Activated CD8-positive, alpha-beta memory T cell treated with anti-CD3 and anti-CD28 coated beads for 24 hours (primary cell): ENCODE measurements at places on chromosomes 12 and 14.

DNA sequence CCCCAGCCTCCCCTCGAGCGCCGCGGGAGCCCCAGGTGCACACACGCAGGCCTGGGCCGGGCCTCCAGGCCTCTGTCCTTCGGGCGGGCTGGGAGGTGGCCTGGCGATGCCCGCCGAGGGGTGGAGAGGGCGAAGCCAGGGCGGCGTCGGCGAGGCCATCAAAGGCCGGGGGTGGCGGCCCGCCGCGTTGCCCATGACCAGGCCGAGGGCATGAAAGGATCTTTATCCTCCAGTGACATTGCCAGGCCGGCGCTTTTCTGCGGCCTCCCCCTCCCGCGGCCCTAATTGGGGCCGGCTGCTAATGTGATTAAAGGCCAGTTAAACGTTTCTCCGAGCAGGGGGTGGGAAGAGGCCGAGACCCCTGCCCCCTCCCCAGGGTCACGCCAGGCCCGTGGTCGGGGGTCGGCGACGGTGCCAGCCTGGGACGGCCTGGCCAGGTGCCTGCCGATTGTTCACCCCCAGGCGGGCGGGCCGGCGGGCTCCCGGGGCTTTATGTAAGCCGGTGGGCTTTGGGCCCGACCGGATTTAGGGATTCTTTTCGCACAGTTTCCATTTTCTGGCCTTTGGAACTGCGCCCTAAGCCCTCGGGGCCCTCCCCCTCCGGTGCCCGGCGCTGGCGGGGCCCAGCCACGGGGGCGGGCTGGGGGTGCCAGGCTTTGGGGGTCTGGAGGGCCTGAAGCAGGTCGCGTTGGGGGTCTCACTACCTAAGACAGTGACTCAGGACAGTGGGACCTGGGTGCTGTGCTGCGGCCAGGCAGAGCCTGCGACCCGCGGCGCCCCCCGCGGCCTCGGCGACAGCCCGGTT is 103.2 kb upstream of the DIO3 start:
- no peak for DNase-seq

DNA sequence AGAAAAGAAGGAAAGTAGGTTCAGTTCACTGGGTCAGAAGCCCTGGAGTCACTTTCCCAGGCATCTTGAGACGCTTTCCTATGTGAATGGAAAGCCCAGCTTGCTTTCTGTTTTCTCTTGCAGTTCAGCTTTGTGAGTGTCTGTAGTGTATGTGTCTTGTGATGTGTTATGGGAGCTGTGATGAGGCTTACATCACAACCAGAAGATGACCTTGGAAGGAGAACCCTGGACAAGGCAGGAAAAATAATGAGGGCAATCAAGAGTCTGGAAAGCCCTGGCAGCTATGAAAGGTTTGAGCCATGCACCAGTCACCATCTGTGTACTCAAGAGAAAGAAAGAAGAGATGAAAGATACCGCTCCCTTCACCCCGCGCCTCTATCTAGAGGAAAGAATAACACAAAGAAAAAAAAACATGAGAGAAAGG is 35.2 kb upstream of the PTGR2 start:
- DNase-seq = no peak

DNA sequence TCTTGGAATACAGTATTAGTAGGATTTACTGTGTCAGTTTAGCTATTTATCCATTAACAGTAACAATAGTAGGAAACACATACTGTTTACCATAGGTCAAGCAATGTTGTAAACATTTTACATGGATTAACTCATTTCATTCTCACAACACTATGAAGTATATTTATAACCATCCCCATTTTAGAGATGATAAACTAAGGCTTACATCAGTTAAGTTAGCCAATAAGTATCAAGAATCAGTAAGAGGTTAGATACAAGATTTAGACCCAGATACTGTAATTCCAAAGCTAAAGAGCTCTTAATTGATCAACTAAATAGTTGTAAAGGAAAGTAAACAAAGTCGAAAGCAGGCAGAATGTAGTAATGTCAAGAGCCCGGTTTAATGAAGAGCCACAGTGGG is 1.1 kb downstream of the SYNJ2BP start:
- no peak for DNase-seq

GRCh38 chr14:64684091-64684490 is 20.1 kb upstream of the PLEKHG3 start:
- no peak for DNase-seq

DNA sequence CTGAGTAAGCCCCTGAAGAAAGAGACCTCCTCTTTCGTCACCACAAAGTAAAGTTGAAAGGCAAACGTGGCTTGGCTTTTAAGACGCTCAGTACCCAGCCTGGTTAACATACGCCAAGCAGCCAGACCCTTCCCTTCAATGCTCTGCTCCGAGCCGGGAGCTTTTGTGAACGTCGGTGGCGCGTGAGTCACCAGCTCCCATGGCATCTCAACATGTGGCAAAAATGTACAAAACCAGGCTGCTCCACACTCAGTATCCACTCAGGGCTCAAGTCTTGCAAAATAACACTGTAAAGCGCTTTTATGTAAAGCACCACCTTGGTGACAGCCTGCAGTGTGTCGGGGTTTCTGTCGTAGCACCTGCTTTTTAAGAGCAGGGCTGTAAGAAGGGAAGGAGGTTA is 89.0 kb downstream of the SETD3 start:
- DNase-seq = no peak

DNA sequence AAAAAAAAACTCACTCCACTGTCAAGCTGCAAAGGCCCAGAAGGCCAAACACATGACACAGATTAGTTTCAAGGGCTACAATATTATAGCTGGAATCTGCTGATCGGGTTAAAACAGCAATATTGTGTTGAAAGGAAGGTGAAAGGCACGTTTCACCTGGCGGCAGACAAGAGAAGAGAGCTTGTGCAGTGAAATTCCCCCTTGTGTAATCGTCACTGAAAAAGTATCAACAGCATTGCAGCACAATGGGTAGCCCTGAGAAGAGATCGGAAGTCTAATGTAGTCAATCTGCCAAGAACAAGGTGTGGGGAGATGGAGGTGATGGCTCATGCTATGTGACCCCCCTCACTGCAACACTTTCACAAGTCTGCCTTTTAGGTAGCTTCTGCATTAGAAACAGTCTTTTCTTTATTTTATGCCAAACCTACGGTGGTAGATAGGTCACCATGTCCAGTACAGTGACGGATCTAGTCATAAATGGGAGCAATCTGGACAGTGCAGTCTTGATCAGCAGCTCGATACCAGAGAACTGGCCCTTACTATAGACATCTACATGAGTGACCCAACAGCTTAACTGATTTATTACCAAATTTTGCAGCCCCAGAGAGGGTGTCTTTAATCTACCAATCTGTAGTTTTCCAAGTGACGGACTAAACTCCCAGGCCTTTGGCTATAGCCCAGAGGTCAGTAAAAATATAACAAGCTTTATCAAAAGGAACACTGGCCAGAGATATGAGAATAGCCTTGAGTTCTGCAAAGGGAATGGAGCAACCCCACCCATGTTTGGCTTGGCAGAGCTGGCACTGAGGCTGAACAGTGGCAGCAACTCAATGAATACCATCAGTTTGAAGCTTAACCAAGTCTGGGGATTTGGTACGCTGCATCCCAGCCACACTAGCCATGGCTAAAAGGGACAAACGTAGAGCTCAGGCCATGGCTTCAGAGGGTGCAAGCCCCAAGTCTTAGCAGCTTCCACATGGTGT is 35.4 kb downstream of the SPTSSA start:
- DNase-seq = no peak

- no peak for DNase-seq
These were observed 160.6 kb upstream of the SYT1 start for GRCh38 chr12:78703820-78704525.

DNA sequence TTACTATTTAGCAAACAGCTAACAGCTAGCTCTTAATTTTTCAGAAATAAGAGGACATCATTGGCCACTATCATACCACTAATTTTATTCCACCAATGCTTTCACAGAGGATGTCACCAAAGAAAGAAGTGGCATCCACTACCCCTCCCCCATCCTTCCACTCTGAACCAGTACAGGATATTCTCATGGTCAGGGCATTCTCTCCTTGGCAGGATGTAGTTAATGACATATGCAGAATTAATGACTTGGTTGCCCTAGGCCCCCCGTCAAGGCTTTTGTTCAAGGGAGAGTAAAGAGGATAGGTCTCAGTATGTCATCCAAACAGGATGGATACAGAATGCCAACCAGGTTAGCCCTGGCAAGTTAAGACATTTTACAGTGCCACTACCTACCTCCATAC is 18.9 kb upstream of the NUP107 start:
- DNase-seq = no peak

GRCh38 chr12:40238979-40239378 is 14.2 kb downstream of the LRRK2 start:
- DNase-seq = no peak

GRCh38 chr12:108063192-108063591 is 65.9 kb upstream of the WSCD2 start:
- DNase-seq = no peak

- DNase-seq = no peak
These were observed 942 bp upstream of the GSG1 start for GRCh38 chr12:13104409-13104808.

DNA sequence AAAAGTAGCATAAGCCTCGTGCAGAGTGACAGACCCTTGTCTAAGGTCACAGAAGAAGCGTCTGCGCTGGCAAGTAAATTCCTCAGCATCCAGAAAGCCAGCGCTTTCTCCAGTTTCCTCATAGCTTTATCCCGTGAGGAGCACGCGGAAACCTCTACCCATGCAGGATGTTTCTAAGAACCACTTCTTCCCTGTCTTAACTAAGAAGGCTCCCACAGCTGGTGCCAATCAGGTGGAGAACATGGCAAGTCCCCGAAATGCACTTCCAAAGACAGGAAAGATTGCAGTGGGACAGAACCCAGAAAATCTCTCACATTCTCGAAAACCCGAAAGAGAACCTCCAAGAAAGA is 968 bp upstream of the ARID4A start:
- no peak for DNase-seq

DNA sequence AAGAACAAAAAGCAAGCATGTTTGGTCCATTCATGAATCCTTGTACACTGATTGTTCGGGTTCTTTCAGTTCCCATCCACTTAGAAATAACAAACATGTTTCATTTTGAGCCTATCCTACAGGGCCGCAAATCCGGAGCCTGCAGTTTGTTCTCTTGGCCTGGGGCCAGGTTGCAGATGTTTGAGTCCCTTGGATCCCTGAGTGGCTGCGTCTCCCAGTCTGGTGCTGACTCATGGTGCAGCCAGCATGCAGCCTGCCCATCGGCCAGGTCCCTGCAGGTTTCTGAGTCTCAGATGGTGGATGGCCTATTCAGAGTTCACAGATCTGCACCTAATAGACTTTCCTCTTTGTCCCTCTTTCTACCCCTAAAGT is 1.9 kb upstream of the DYNC1H1 start:
- DNase-seq = no peak

DNA sequence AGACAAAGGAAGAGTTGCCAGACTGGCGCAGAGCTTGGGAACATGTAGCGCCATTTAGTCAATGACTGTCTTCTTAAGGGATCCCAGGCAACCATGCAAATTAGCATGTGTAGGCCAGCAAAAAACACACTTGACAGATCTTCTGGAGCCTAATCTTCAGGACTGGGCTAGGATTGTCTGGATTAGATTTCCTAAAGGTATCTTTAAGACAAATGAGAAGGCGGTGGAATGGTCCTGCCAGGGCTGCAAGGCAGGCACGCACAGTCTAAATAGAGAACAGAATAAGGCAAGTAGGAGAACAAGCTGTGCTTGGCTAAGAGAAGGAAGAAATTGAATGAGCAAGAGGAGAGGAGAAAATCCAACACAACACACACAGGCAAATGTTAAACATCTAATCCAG is 80.0 kb downstream of the CIT start:
- no peak for DNase-seq

- DNase-seq = no peak
These were observed 105.8 kb downstream of the TGFB3 start for GRCh38 chr14:75875958-75876357.

GRCh38 chr12:66838366-66838765 is 159.5 kb upstream of the GRIP1 start:
- no peak for DNase-seq

DNA sequence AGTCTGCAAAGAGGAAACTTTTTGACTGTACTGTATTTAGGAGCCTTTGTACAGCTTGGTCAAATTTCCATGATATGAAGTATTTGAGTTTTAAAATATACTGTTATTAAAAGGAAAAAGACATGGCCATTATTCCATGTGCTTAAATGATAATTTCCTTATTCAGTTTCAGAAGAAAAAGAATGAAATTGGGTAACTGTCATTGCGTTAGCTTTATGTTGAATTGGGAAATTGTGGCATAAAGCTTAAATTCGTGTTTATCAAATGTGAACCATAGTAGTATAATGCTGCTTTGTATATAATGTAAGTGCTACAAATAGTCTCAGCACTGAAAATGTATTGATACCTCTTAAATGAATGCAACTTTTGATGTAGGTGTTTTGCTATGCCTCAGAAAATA is 64.9 kb downstream of the ETNK1 start:
- no peak for DNase-seq

GRCh38 chr12:15752785-15753184 is 36.4 kb downstream of the EPS8 start:
- no peak for DNase-seq

DNA sequence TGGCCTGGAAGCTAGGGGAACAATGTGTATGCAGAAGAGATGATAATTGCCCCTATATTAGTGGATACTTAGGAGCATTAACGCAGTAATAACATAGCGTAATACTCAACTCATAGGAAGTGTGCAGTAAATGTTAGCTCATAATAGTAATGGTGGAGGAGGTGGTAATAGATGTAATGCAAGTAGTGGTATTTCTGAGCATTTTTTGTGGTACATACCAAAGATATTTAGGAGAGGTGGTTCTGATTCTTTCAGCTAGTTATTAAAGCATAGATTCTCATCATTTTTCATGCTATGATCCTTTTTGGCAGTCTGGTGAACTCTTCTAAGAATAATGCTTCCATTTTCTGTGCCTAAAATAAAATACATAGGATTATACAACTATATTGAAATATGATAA is 233.1 kb downstream of the PTPRO start:
- DNase-seq = no peak
